ENCODE measurements at places on chromosomes 1 and 21. TPM values are rescaled to one million over a fixed set of nuclear protein-coding genes. Genes with fewer than 3 reads are reported as not detected.

DNA sequence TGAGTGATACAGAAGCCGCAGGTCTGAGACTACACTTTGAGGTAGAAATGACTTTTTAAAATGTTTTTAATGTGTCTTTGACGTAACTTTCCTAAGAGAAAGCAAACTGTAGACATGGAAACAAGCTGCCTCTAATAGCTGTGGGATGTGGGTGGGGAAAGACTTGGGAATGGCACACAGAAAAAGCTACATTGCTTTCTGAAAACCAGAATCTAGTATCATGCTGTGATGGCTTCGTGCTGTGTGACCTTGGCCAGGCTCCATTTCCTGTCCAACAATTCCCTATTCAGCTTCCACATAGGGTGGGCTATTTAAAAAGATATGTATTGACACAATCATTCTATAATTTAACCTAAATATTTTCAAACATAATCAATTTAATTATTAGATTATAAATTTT lies 909.1 kb downstream of the NCAM2 start:
- no peak for DNase-seq

- no peak for DNase-seq
These were observed 44.6 kb downstream of the CD247 start for GRCh38 chr1:167473761-167474160.

GRCh38 chr21:27572696-27573095 lies 605.8 kb upstream of the ADAMTS5 start:
- no peak for DNase-seq

DNA sequence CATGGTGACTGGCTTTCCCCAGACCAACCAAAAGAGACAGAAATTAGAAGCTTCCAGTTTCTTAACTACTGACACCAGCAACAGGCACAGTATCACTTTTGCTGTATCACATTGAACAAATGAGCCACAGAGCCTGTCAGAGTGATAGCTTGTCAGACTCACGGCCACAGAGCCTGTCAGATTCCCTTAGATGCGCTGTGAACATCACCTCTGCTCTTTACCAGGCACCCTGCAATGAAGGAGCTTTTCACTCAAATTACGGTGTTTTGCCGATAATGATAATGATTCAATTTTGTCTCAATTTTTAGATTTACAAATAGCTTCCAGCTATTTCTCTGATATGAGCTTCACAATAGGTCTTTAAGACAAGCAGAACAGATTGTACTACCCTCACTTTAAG lies 107.9 kb upstream of the GNG12 start:
- no peak for DNase-seq

- no peak for DNase-seq
These were observed 932 bp upstream of the USP24 start for GRCh38 chr1:55216096-55216495.

Gene ADGRB2
- polyA plus RNA-seq, result 12.0 TPM

Gene ESRRG
- 42.1 TPM for polyA plus RNA-seq
